ENCODE measurements at places on chromosomes 11 and 22.

DNA sequence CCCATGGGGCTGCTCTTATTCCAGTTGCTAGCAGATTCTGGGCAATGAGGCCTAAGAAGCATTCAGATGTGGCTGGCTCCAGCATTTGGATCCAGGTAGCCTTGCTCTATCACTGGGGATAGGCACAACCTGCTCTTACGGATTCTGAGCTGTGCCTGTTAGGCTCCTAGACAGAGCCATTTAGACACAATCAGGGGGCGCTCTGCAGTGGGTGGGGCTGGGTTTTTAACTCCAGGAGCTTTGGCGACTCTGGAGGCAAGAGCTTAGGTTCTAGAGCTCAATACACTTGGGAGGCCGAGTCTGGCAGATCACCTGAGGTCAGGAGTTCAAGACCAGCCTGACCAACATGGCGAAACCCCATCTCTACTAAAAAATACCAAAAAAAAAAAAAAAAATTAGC is 32.0 kb downstream of the KCNC1 start:
- DNase-seq = no peak

GRCh38 chr11:117535850-117536411 is 208.3 kb downstream of the CEP164 start:
- no peak for DNase-seq

- DNase-seq = no peak
Observed at GRCh38 chr11:23543651-23544222, 683.5 kb upstream of the CCDC179 start.

- no peak for DNase-seq
Observed at GRCh38 chr11:77471558-77472193, 2.2 kb downstream of the PAK1 start.

DNA sequence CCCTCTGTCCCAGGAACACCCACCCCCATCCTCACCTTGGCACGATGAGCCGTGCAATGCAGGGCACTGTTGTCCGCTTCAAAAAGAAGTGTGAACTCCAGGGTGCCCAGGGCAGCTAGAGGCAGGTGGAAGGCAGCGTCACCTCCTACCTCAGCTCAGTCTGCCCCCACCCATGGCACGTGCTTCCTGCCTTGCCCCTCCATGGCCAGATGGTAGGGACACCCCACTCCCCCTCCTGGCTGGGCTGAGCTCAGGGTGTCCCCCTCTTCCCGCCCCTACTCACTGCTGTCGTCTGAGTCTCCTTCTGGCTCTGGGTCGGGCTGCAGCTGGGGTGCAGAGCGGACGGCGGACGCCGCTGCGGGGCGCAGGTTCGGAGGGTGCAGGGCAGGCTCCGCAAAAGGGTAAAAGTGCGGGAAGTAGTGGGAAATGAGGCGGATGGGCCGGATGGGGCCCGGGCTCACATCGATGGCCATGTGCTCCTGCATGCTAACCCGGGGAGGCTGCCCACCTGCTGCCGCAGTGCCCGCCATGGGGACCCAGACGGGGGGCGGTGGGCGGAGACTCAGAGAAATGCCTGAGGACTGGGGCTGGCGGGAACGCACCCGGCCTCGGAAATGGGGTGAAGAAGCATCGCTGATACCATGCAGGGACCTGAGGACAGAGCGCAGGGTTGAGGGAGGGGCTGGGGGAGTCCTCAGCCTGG is 9.1 kb downstream of the NDUFV1 start:
- DNase-seq = no peak

DNA sequence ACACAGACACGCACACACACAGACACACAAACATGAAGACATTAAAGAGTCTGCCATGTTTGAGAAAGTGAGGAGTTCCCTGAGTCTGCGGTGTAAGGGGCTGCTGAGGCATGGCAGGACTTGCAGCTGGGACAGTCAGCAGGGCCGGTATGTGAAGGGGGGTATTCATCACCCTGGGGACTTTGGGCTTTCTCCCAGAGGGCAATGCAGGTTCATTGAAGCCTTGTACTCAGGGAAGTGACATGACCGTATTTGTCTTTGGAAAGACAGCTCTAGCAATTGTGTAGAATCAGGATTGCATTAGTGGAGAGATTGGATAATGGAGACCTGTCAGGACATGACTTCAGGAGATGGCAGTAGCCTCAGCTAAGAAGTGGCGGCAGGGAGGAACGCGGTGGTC is 9.4 kb upstream of the ADAMTS8 start:
- DNase-seq = no peak

- DNase-seq = no peak
Observed at GRCh38 chr11:32312206-32312817, 123.0 kb downstream of the WT1 start.

DNA sequence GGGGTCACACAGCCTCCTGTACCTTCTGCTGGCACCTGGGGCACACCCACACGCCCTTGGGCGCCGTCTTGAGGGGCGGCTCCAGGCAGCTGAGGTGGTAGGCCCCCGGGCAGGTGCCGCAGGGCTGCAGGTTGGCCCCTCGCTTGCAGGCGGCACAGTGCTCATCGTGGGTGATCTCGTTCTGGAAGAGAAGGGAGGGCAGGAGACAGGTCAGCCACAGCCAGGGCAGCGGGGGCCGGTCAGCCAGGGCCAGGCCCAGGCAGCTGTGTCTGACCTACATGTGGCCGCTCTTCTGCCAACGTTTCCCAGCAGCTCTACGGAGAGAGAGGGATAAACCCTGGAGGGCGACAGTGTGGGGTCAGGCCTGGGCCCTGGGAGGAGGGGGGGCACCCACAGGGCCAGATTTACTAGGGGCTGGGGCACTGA is 121.9 kb downstream of the PHF21B start:
- no peak for DNase-seq

DNA sequence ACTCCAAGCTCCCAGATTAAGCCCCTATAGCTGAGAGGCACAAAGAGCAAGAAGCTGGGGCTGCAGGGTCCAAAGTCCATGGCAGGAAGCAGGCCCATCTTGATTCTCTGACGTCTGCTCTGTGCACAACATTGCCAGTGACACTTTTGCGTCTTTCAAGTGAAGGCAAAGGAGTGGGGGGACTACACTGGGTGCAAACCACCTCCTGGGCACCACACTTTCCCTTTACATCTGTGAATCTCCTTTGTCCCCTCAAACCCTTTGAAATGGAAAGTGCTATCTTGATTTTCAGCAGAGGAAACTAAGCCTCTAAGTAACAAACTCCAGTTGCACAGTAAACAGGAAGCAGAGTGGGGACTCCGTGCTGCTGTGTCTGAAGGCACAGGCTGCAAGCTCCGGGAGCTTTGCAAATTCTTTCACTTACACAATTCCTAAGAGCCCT is 428.0 kb downstream of the LARGE1 start:
- DNase-seq = no peak

DNA sequence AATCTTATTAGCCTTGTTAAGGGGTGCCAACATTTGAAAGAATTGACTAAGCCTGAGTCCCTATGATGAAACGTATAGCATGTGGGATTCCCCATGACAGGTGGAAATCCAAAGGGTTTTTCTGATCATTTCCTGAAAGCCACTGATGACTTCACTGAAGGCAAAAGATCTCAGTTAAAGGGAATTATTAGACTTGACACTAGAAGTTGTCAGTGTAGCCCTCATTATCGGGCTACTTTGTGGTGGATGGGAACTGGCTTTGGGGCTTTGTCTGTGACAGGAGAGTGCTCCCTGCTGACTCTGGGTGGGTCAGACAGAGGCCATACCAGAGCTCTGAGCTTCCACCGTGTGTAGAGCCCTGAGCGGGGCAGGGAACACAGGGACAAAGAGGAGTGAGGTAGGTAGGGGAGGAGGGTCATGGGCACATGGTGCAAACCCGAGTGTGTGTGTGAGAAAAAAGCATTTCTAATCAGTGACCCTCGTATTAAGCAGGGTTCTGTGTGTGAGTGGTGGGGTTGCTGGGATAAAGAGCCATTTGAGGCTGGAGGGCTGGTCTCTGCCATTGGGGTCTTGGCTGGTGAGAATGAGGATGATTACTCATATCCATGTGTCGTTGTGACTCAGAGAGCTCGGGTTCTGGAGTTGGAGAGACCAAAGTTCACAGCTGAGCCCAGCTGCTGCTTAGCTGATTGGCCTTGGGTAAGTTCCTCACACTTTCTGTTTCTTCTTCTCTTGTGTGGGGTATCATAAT is 101.1 kb downstream of the GRIK4 start:
- DNase-seq = no peak

GRCh38 chr22:37765498-37765897 is 42.2 kb upstream of the GCAT start:
- no peak for DNase-seq

DNA sequence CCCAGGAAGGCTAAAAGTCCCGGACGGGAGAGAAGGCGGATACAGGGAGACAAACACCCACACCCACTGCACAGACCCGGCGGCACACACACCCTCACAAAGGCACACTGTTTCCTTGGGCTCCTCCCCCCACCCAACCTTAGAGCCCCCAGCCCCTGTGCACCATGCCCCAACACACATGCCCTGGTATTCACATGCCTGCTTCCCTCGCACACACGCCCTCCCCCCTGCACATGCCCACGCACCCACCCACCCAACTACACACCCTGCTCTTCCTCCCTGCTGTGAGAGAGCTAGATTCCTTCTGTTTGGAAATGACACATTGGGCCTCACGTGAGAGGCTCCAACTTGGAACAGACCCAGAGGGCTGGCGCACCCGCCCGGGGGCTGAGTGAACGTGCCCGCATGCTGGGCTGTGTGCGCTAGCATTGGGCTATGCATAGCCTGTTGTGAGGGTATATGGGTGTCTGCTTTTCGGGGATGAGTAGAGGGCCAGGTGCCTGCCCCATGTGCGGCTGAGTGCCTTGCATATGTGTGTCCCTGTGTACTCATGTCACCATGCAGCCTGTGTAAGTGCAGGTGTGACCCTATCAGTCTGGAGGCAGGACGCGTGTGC is 518 bp upstream of the CHRM1 start:
- no peak for DNase-seq

- no peak for DNase-seq
Observed at GRCh38 chr22:50169774-50170341, 673 bp upstream of the PANX2 start.

DNA sequence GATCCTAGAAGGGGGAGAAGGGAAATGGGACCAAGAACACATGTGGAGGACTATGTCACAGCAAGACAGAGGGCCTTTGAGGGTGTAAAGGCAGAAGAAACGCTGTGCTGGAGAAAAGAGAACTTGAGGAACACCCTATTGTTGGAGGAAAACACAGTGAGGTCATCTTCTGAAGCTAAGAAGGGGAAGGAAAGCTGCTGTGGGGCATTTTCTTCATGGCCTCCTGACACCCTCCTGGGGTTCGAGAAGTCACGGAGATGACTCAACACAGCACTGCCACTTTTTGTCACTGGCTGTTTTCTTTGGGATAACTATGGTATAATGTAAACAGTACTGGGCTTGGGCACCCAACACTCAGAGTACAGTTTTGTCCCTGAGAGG is 492.6 kb upstream of the CADM1 start:
- no peak for DNase-seq

DNA sequence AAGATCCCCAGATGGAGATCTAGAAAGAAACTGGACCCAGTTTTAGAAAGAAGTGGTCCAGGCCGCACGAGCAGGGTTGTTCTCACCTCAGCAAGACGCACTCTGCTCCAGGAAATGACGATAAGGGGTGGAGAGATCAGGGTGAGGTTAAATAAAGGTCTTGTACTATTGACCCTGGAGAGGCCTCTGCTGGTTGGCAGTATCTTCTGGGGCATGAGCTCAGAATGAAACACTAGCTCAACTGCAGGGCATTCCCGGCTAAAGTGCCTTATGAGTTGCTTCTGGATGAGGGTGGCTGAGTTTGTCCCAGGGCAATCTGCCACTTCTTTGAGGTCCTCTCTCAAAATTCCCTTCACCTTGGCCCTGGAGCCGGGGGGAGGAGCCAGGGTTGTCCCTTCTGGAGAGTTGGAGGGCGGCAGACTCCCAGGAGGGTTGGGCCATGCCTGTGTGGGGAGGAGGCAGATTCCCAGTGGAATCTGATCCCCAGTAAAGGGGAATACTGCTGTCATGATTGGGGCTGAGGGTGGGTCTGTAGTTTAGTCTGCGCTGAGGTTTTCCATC is 10.9 kb downstream of the USP2 start:
- DNase-seq = no peak

- no peak for DNase-seq
Observed at GRCh38 chr11:8706673-8707432, 24.3 kb downstream of the RPL27A start.

DNA sequence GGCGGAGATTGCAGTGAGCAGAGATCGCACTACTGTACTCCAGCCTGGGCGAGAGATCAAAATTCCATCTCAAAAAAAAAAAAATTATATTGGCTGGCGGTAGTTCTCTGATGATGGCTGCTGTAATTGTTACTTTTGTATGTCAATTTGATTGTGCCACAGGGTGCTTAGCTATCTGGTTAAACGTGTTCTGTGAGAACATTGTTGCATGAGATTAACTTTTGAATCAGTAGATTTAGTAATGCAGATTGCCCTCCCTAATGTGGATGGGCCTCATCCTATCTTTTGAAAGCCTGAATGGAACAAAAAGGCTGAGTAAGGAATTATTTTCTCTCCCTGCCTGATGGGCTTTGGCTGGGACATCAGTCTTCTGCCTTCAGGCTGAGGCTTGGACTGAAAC is 654.2 kb downstream of the OPCML start:
- no peak for DNase-seq

DNA sequence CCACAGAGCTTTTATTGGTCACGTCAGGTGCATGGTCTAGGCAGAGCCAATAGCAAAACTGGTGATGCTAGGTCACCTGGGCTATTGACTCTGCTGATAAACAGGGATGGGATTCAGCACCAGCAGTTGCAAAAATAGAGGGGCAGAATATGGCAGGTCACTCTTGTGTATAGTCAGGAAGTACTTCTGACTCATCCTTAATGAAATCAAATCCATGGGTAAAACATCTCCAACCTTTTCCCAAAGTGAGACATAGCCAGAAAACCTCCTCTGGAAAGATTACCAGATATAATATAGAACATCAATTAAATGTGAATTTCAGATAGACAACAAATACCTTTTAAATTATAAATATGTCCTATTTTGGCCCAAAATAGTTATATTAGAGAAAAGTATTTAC is 383.2 kb downstream of the METTL15 start:
- no peak for DNase-seq

GRCh38 chr11:41246399-41246745 is 213.1 kb downstream of the LRRC4C start:
- no peak for DNase-seq

DNA sequence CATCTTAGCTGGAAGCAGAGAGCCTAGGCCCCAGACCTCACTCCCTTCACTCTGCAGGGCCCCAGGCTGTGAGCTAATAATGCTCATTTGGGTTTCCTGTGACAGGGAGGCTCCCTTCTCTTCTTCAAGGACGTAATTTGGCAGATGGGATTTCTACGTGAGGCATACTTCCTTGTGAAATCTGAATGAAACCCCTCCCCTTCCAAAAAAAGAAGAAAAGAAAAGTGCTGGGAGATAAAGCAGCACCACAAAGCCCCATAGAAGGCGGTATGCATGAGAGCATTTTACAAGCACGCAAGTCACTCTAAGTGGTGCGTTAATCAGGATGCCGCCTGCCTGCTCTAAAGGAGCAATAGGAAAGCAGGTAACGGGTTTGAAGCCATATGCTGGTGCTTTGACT is 5.7 kb downstream of the P2RX3 start:
- DNase-seq = no peak

- DNase-seq = peak; percentile 11
Observed at GRCh38 chr11:39374963-39375698, 2084.3 kb downstream of the LRRC4C start.

All from activated CD4-positive, alpha-beta T cell treated with anti-CD3 and anti-CD28 coated beads, Interleukin-2, amount 50 U/mL, for 24 hours (primary cell).